ENCODE measurements at places on chromosomes 2 and 18.

DNA sequence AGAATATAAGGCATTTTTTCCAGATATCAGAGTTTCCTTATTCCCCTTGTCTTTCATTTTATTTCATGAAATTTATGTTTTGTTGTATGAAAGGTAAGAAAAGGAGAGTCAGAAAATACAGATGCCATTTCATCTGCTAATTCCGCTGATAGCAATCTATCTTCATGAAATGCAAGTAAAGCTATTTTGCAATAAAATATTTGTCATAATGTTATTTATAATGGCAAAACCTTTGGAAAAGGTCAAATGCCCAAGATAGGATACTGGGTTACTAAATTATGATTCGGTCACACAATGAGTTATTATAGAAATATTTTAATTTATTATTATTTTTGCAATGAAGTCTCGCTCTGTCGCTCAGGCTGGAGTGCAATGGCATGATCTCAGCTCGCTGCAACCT is 124.2 kb downstream of the SPP2 start:
- no peak for DNase-seq

GRCh38 chr18:79516441-79516931 is 120.8 kb downstream of the NFATC1 start:
- DNase-seq, result no peak

DNA sequence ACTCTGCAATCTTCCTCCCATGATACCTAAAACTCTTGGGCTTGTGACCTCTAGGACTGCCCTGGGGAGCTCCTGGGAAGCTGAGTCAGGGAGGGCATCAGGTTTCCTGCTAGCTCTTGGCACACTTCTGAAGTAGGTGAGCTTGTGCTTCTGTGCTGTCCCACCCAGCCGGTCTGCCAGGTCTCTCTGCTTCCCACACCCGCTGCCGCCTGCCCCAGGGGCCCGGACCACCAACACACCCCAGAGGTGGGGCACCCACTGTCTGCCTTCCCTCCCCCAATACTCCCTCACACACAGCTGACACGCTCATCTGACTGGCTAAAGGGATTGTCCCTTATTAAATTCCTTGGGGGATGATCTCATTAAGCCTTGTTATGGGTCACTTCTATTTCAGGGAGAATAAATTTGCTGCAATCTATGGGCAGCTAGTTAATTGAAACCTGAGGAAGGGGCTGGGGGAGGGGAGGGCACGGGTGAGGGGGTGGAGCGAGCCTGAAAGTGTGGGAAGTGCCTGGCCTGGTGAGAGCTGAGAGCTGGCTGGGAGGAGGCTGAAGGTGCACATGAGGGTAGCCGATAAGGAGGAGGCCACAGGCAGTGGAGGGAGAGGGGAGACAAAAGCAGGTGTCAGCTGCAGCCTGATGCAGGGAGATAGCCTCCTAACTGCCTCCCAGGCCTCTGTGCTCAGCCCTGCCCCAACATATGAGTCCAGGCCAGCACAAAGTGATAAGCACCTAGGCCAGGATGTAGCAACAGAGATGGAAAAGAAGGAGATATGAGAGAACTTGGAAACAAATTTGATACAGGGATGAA is 48.8 kb downstream of the HAUS1 start:
- no peak for DNase-seq

- no peak for DNase-seq
Measured at GRCh38 chr2:86003967-86004366, 101.7 kb downstream of the POLR1A start.

DNA sequence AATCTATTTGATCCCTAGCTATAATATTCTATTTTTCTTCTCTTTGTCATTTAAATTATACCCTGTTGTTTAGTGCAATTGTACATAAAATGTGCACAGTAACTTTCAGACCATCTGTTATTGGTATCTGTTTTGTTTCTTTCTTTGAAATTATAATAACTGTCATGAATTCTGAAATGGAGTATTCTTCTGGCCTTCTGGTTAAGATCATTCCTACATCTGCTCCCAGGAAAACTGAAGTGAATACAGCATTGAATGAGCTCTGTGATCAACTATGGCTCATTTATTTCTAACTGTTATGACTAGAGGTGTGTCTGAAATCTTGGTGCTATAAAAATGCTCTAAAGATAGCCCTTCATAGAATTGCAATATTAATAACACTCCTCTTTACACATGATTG is 788.4 kb upstream of the TMEFF2 start:
- DNase-seq, result no peak

DNA sequence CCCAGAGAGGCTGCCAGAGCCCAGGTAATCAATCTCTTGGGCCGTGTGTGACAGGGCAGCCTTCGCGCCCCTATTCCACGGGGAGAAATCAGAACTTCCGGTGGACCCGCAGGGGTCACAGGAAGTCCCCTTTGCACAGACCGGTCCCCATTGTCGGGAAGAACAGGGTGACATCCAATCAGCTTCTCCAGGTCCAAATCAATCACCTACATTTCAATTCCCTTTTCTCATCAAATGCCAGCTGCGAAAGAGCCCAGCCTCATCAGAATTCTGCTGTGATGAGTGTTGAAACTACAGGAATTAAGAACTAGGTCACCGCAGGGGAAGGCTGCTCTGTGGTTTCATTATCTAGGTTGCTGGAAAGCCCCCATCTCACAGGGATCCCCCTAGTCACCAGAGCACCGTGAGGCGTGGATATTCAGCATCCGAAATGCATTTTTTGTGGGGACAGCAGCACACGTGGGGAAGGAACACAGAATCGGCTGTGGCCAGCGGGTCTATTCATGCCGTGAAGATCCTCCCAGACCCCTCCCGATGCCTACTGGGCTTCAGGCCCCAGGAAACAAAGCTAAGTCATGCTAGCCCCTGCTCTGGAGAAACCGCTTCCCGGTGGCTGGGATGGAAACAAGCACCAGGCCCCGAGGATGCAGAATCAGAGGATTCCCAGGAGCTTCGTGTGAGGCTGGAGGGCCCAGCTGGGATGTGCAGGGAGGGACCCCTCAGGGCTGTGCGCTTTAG is 193.7 kb upstream of the ID2 start:
- DNase-seq, result no peak

DNA sequence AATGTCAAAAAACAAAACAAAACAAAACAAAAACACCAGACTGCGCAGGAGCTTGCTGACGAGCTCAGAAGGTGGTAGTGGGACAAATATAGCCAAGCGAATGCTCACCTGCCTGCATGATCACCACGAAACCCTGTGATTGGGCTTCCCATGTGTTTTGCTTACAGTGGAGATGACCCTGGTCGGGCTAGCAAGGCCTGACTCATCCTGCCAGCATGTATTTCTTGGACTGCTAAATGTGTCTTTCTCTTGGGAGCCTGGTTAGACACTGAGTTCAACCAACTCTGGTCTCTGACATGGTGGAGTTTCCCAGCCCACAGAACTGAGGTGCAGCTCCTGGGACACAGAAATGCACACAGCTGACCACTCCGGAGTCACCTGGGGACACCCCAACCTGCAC is 30.7 kb upstream of the DUSP2 start:
- DNase-seq, result no peak

DNA sequence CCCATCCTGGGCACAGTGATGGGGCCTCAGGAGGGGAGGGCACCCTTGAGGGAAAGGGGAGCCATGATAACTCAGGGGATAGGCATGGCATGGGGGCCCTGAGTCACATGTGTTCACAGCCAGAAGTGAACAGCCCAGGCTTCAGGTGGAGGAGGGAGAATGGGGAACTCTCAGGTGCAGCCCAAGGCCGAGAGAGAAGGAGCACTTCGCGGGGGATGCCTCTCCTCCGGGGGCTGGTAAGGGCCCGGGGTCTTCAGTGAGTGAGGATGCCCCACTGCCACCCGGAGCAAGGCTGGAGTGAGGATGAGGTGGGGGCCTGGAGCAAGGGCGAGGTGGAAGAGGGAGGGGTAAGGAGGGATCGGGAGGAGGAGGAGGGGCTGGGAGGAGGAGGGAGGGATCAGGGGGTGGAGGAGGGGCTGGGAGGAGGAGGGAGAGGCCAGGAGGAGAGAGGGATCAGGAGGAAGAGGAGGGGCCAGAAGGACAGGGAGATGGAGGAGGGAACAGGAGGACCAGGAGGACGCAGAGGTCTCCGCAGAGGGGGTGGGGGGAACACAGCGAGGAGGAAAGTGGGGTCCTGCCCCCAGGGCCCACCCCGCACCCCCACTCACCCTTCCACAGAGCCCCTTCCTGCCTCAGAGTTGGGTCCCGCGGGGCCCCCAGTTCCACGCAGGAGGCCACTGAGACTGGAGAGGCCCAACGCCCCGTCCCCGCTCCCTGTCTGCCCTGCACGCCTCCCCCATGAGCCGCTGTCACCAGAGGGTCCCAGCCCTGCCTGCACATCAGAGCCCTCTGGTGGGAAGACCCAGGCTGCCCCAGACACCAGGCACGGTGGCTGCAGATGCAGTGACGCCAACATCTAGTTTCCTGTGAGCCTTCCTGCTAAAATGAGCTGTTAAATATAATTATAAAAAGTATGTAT is 42.8 kb downstream of the RAMP1 start:
- no peak for DNase-seq

GRCh38 chr18:33594799-33595198 is 16.8 kb downstream of the ASXL3 start:
- DNase-seq, result no peak

GRCh38 chr2:239153806-239154591 is 246.8 kb downstream of the HDAC4 start:
- no peak for DNase-seq

DNA sequence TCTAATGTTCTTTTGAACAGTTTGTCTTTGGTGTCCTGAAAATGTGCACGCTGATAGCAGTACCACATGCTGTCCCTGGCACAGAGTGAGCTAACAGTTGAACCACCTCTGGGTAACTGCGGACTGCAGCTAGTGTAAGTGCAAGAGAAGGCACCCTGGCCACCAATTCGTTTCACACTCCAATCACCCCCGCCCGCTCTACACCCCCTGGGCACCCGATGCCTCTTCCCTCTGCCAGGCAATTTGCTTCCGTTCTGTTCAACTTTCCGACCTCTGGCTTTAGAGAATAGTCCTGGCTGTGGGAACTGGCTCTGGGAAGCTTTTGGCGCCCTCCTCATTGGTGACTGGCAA is 1.4 kb downstream of the DOCK10 start:
- DNase-seq, result no peak

DNA sequence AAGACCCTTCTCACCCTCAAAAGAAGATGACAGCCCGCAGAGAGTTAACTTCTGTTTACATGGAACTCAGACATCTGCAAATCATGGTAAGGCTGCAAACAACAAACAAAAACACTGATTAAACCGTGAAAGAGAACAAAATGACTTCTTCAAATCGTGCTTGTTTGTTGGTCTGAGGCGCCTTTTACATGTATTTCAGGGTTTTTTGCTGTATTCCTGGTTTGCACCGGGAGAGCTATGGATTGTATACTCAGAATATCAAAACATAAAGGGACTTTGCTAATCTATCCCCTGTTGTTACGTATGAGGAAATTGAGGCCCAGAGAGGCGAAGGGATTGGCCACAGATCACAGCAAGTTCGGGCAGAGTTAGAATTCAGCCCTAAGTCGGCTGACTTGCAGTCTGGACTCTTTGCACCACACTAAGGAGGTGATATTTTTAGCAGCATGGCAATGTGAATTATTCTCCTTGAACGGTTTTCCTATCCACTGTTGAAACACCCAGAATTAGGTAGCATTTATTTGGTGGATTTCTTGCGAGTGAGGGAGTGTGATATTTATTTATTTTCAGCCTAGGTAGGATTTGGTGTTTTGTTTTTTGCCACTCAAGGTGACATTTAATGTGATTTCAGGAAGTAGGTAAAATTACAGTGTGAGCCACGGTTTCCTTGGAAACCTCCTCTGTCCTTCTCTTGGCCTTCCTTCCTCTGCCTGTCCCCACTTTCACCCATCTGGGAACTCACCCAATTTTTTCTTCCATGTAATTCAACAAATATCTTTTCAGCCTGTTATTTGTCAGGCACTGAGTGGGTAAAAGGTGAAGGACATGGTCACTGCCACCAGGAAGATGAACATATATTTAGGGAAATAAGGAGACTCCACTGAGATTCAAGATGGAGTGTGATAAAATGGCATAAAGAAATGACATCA is 980 bp upstream of the PDE6D start:
- DNase-seq, result no peak

- DNase-seq, result no peak
Measured at GRCh38 chr2:156457523-156458517, 21.6 kb downstream of the GPD2 start.

GRCh38 chr2:179298666-179299065 is 34.0 kb upstream of the SESTD1 start:
- DNase-seq, result no peak

DNA sequence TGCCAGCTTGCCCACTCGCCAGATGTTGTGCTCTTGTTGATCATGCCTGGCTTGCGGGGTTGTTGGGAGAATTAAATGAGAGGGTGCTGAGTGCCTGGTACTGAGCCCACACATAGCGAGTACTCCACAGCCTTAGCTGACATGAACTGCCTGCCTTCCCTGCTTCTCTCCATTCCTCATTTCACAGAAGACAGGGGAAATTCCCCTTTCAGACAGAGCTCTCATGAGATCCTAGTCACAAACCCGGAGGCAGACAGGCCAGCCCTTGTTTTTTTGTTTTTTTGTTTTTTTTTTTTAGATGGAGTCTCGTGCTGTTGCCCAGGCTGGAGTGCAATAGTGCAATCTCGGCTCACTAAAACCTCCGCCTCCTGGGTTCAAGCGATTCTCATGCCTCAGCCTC is 17.1 kb upstream of the DNMT3A start:
- DNase-seq, result no peak
